Gastrocnemius medialis (tissue), 4 donors: ENCODE measurements at places on chromosomes 12 and 14.

DNA sequence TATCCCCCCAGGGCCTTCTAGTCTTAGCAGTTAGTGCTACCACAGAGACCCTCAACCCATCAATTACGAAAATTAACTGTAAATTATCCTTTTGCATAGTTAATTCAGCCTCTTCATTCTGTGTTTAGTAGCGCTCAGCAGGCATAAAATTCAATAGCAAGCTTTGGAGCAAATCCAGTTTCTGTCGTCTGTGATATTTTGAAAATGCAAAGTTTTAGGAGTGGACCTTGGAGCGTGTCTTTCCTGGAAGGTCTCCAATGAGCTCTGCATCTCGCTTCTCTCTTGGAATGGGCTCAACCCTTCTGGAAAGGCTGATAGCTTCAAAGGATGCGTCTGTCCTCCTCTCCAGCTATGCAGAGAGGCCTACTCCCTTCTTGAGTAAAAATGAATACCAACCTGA is 222.9 kb downstream of the SLC15A4 start:
- no peak for DNase-seq
- H3K4me3 ChIP-seq, result no peak overlapping the region
- no peaks in the 10 kb centered on the region for H3K36me3 ChIP-seq
- no peaks in the 10 kb centered on the region for H3K4me1 ChIP-seq
- no peak overlapping the region for H3K27ac ChIP-seq
- no peaks in the 10 kb centered on the region for H3K27me3 ChIP-seq

DNA sequence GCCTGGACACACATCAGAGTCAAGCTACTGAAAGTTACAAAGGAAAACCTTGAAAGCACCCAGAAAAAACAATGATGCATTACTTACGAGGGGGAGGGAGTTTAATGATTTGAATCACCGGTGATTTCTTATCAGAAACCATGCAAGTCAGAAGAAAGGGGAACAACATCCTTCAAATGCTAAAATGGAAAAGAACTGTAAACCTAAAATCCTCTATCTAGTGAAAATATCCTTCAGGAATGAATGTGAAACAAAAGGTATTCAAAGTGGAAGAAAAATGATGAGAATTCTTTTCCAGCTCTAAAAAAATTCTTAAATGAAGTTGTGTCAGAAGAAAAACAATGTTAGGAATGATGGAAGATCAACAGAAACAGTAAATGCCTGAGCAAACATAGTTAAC is 16.8 kb downstream of the SCAF11 start:
- no peaks in the 10 kb centered on the region for H3K36me3 ChIP-seq
- H3K4me1 ChIP-seq, result peaks cover 84% of the 10 kb centered on the region
- no peak for DNase-seq
- H3K4me3 ChIP-seq, result no peak overlapping the region
- no peak overlapping the region for H3K27ac ChIP-seq

DNA sequence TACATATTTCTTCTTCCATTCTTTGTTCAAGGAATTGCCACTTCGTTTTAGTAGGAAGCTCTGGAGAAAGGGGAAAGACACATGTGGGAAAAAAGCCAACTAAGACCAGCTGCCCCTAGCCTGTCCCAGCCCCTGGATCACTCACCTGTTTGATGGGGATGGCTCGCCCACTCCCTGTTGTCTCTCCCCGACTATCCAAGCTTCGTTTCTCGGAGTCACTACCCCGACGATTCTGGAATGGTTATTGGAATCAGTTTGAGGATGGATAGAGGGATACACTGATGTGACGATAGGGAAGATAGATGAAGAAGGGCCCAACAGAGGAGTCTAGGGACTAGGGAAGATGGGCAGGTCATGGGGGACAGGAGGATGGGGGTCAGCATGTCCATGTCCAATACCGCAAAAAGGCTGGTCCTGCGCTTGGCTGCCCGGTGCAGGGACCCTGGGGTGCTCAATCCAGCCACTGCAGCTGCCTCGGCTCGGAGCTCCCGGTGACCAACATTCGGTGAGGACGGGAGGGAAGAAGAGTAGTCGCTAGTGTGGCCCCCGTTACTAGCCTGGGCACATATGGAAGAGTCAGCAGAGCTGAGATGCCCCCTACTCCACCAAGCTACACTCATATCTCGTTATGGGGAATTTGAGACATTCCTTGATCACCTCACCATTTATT is 7.0 kb downstream of the AGAP2 start:
- no peaks in the 10 kb centered on the region for H3K36me3 ChIP-seq
- no peak for DNase-seq
- H3K27me3 ChIP-seq, result peaks cover 33% of the 10 kb centered on the region
- peaks cover 22% of the 10 kb centered on the region for H3K4me1 ChIP-seq

GRCh38 chr12:31967539-31967938 is 8.3 kb downstream of the RESF1 start:
- H3K4me3 ChIP-seq, result no peak overlapping the region
- H3K4me1 ChIP-seq, result peaks cover 21% of the 10 kb centered on the region
- H3K27ac ChIP-seq, result no peak overlapping the region
- DNase-seq, result no peak
- H3K27me3 ChIP-seq, result no peaks in the 10 kb centered on the region

GRCh38 chr12:66508025-66508424 is 170.9 kb downstream of the GRIP1 start:
- H3K27ac ChIP-seq, result no peak overlapping the region
- no peaks in the 10 kb centered on the region for H3K36me3 ChIP-seq
- no peak overlapping the region for H3K4me3 ChIP-seq
- H3K27me3 ChIP-seq, result no peaks in the 10 kb centered on the region
- no peaks in the 10 kb centered on the region for H3K4me1 ChIP-seq
- DNase-seq, result no peak

GRCh38 chr14:70993931-70994330 is 86.7 kb downstream of the PCNX1 start:
- no peak overlapping the region for H3K27ac ChIP-seq
- DNase-seq, result no peak
- no peak overlapping the region for H3K4me3 ChIP-seq
- H3K27me3 ChIP-seq, result no peaks in the 10 kb centered on the region

DNA sequence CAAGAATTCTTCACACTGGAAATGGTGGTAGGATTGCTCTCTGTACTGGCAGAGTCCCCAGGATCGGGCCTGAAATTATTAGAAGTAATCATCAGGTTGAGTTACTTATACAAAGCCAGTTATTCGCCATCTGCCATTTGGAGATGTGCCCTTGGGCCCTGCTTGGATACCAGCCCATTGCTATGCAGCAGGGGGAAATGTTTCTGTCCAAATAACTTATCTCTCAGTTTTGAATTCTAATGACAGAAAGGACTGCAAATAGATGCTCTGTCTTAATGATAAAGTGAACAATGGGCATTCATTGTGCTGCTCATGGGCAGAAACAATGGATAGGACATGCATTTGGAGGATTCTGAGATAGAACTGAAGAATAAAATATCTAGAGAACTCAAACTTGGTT is 139.1 kb upstream of the PELI2 start:
- no peak overlapping the region for H3K4me3 ChIP-seq
- H3K4me1 ChIP-seq, result no peaks in the 10 kb centered on the region

- no peaks in the 10 kb centered on the region for H3K4me1 ChIP-seq
- no peak overlapping the region for H3K27ac ChIP-seq
- no peaks in the 10 kb centered on the region for H3K27me3 ChIP-seq
- H3K36me3 ChIP-seq, result no peaks in the 10 kb centered on the region
- H3K4me3 ChIP-seq, result no peak overlapping the region
- DNase-seq, result no peak
Measured at GRCh38 chr12:80162177-80162576, 62.8 kb downstream of the OTOGL start.

DNA sequence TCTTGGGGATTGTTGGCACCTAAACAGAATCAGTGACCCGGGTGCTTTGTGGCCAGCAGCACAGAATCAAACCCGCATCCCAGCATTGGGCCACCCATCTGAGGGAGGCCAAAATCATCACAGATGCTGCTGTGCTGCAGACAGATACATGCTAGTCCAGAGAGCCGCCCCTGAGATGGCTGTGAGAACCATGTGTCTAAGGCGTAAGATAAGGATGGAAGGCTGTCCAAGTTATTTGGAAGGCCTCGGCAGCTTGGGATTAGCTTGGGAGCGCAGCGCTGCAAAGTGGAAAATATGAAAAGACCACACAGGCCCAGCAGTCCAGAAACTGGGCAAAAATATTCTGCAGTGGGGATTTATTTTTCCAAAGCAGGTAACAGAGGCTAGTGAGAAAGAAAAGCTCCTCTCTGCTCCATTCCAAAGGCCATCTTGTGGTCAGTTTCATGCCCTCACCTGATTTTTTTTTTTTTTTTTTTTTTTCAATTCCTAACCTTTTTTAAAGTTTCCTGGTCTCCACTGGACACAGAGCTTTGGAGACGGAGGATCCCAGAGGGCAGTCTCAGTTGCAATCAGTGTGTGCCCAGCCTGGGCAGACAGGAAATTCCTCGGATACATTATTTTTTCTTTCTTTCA is 178.9 kb upstream of the BCL2L14 start:
- H3K36me3 ChIP-seq, result peaks cover 7% of the 10 kb centered on the region
- H3K27me3 ChIP-seq, result no peaks in the 10 kb centered on the region
- no peak overlapping the region for H3K4me3 ChIP-seq
- H3K27ac ChIP-seq, result no peak overlapping the region
- no peaks in the 10 kb centered on the region for H3K4me1 ChIP-seq
- no peak for DNase-seq

- no peak for DNase-seq
- peak overlapping the region; percentile 77 for H3K27ac ChIP-seq
- no peaks in the 10 kb centered on the region for H3K27me3 ChIP-seq
- H3K4me3 ChIP-seq, result no peak overlapping the region
- peaks cover 24% of the 10 kb centered on the region for H3K4me1 ChIP-seq
Measured at GRCh38 chr12:6963016-6963731, 7.3 kb downstream of the PHB2 start.

DNA sequence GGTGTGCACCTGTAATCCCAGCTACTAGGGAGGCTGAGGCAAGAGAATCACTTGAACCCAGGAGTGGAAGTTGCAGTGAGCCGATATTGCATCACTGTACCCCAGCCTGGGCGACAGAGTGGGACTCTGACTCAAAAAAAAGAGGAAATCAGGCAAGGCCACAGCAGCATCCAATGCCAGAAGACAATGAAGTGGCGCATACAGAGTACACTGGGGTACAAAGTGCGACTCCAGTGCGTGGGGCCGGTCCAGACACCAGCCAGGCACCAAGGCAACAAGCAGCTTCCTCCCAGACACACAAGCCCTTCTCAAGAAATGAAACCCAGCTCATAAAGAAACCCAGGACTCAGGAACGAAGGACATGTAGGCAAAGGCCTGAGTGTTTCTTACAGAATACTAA is 28.2 kb downstream of the TTC7B start:
- H3K36me3 ChIP-seq, result peaks cover 10% of the 10 kb centered on the region
- no peak for DNase-seq
- no peaks in the 10 kb centered on the region for H3K4me1 ChIP-seq
- no peak overlapping the region for H3K27ac ChIP-seq
- no peak overlapping the region for H3K4me3 ChIP-seq

- H3K27ac ChIP-seq, result no peak overlapping the region
- no peaks in the 10 kb centered on the region for H3K27me3 ChIP-seq
Measured at GRCh38 chr12:89234324-89235114, 117.8 kb downstream of the DUSP6 start.

DNA sequence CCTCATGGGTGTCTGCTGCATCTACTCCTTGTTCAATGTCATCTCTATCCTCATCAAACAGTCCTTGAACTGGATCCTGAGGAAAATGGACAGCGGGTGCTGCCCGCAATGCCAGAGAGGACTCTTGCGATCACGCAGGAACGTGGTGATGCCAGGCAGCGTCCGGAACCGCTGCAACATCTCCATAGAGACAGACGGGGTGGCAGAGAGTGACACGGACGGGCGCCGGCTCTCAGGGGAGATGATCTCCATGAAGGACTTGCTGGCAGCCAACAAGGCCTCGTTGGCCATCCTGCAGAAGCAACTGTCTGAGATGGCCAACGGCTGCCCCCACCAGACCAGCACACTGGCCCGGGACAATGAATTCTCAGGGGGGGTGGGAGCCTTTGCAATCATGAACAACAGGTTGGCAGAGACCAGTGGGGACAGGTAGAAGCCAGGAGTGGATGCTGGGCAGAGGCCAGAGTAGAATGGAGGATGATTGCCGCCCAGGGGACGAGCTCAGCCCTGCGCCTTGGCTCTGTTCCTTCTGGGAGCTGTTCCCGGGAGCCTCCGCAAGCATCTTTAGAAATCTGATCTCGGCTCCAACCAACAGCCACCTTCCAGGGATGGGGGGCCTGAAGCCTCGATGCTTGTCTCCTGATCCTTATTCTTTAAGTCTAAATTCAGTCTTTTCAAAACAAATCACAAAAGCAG is 71.6 kb upstream of the PSMC1 start:
- DNase-seq, result no peak
- H3K36me3 ChIP-seq, result no peaks in the 10 kb centered on the region
- no peak overlapping the region for H3K4me3 ChIP-seq

DNA sequence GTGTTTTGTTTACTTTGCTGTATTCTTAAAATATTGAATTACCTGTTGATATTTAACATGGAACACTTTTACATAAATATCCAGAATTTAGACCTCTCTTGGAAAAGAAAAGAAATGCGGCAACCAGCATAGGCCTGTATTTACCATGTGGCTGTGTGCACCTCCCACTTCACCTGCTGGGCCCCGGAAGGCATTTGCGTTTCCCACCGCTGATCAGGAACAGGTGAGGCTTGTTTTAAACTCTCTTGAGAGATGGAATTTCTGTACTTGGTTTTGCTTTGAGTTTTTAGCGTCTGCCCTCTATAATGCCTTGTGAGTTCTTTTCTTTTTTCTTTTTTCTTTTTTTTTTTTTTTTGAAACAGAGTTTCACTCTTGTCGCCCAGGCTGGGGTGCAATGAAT is 124.2 kb downstream of the GLT1D1 start:
- no peak overlapping the region for H3K27ac ChIP-seq
- peaks cover 22% of the 10 kb centered on the region for H3K27me3 ChIP-seq
- no peaks in the 10 kb centered on the region for H3K36me3 ChIP-seq
- no peak overlapping the region for H3K4me3 ChIP-seq
- DNase-seq, result no peak
- no peaks in the 10 kb centered on the region for H3K4me1 ChIP-seq

DNA sequence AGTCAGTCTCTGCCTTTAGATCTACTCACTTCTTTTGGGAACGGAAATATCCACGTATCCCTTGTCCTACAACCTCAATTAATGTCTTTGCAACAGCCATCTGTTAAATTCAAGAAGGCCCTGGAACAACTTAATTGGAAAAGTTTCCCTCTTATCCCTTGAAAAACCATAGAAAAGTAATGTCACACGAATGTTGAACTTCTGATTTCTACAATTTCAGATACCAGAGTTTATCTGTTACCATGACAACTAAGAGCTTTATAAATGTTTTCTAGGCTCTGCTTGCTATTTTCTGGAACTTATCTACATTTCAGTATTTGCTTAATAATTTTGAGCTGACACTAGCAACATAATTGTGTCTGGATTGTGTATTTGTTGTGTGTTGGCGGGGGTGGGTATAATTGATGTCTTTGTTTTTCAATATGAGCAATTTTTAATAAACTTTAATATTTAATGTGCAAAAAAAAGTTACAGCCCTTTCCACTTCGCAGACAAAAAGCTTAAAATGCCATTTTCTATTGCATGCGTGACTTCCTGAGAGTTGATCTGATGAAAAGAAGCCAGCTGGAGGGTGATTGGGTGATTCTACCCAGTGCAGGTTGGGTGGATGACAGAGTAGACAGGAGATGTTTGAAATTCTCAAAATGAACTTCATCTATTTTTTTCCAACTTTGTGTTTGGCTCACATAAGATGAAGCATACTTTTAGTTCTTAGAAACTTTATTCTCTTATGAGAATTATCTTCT is 11.8 kb upstream of the EDDM3A start:
- H3K36me3 ChIP-seq, result no peaks in the 10 kb centered on the region
- H3K27me3 ChIP-seq, result no peaks in the 10 kb centered on the region
- no peak overlapping the region for H3K27ac ChIP-seq
- H3K4me1 ChIP-seq, result no peaks in the 10 kb centered on the region

GRCh38 chr12:120055231-120056000 is 61.1 kb downstream of the RAB35 start:
- no peak for DNase-seq
- H3K36me3 ChIP-seq, result no peaks in the 10 kb centered on the region
- H3K4me3 ChIP-seq, result no peak overlapping the region
- H3K27ac ChIP-seq, result no peak overlapping the region
- no peaks in the 10 kb centered on the region for H3K4me1 ChIP-seq
